Stimulated activated CD4-positive, alpha-beta T cell treated with anti-CD3 and anti-CD28 coated beads, Interleukin-12 subunit alpha, Interleukin-12 subunit beta, amount 100 ng/mL, for 48 hours (primary cell): ENCODE measurements at places on chromosomes 5 and 9.

- no peak for DNase-seq
These were observed 977 bp upstream of the PRDM12 start for GRCh38 chr9:130663258-130663976.

DNA sequence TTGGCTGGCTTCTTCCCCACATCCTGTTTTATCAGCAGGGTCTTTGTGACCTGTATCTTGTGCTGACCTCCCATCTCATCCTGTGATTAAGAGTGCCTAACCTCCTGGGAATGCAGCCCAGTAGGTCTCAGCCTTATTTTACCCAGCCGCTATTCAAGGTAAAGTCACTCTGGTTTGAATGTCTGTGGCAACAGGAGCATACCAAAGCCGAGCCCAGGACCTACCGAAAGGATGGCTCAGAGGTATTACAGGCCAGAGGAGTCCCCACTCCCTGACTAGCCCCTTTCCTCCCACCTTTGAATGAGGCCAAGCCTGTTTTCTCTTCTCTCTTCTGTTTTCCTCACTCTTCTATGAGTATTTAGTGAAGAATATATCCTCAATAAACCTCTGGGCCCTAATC lies 271.3 kb downstream of the OSTF1 start:
- DNase-seq = no peak

DNA sequence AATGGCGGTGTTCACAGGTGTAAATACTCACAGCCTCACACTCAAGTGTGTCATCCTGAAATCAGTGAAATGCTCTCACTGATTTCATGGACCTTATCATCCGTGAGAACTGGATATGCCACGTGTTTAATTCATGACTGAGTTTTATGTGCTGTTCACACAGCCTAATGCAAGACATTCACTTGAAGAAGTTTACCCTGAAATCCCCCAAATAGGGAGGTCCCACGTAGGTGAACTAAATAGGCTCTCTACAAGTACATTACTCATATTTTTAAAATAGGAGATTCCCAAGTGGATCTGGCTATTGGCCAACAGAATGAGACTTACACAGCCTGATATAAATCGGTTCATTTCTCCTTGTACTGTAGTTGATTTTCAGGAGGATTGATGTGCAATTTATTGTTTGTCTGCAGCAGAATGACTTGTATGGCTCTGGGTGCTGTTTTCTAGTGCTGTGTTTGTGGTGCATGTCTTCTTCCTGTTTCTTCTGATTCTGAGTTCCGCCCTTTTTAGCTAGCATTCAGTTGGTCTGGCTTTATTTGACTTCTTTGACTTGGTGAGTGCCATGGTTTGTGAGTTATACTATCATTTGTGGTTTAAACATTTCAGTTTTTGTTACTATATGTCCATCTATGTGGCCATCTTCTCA lies 25.1 kb downstream of the TRIO start:
- no peak for DNase-seq

DNA sequence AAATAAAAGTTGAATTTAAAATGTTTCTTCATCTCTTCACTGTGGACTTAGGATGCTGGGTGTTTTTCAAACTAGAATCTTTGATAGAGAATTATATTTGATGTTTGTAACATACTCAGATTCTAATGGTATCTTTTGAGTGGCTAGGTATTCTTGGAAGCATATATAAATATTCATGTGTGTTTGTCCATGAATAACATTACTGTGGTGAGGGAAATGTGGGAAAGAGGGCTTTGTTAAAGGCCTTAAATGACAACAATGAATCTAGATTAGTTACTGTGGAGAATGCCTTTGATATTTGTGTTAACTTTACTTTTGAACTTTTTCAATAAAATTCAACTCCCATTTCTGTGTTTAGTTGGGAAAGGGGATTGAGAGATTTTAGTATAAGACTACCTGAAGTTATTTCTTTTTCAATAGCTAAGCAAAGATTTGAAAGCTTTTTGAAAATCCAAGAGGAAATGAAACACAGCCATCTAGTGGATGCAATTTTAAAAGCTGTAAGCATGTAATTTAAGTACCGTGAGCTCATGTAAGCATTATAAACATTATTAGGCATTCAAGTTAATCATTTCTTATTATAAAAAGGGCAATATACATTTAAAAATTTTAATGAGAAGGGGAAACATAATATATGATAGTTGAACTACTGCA lies 69.6 kb downstream of the CCDC171 start:
- no peak for DNase-seq

DNA sequence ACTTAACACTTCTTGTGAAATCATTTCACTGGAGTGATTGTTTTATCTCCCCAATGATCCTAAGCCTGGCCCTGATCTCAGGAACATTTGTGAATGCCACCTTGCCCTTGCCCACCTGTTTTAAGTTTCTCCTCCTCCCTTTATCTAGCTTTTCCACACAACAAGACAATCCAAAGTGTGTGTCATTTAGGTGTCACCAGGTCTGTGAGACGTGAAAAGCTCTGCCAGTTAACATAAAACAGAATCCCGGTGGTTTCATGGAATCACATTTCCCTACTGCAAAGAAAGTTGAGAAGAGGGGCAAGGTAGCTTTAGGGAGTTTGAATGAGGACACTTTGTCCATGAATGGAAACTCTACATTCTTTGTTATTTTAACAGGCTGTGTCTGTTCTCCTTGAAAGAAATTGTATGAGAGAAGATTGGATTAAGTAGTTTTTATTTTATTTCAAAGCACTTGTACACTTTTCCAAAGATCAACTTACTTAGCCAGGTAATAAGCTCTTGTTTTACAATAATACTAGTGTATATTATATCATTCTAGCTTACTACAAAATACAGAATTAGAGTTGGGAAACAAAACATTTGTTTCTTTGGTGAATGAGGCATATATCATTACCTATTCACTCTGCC lies 239.0 kb downstream of the ISL1 start:
- no peak for DNase-seq

GRCh38 chr9:6630502-6631206 lies 14.9 kb downstream of the GLDC start:
- no peak for DNase-seq

- DNase-seq = no peak
These were observed 313.6 kb downstream of the KCTD16 start for GRCh38 chr5:144484124-144484897.
